ENCODE measurements at places on chromosomes 2 and 18.

DNA sequence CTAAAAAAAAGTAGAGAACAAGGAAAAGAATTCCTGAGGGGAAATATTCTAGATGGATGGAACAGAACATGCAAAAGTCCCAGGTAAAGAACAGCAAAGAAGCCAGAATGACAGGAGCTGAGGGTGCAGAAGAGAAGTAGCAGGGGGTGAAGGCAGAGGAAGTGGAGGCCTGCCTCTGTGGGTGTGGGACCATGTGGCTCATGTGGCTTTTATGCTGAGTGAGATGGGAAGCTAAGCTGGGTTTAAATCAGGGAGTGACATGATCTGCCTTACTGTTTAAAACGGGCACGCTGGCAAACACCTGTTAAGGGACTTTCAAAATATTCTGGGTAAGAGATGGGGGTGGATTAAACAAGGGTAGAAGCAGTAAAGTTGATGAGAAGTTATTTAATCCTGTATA lies 40.0 kb downstream of the GKN2 start:
- DNase-seq = no peak

- DNase-seq = peak; percentile 23
These were observed 31.4 kb downstream of the QPCT start for GRCh38 chr2:37375741-37376288.

DNA sequence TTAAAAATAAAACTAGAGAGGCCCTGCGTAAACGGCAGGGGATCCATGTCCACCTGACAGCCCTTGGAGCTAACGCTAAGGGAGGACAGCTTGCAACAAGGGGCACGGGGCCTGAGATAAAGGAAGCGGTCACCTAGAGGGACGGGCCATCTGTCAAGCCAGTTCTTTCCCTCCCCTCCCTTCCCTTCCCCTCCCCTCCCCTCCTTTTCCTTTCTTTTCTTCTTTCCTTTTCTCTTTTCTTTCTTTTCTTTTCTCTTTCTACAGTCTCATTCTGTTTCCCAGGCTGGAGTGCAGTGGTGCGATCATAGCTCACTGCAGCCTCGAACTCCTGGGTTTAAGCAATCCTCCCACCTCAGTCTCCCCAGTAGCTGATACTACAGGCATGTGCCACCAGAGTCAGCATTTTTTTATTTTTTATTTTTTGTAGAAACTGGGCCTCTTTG lies 34.5 kb upstream of the CTAGE1 start:
- no peak for DNase-seq

DNA sequence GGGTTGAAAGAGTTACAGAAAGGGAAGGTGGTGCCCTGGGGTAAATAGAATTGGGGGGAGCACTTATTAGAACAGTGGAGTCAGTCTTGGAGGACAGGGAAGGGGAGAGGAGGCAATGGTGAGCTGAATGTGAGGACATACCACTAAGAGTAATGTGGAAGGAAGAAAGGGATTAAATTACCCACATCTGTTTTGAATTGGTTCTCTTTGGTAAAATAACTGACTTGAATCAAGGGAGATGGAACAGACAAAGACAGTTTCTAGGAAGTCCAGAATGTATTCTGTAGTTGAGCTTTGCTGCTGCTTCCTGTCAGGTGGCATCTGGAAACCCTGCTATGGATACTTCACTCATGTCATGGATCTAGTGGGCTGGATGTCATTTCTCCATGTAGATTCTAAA lies 6.7 kb downstream of the SETBP1 start:
- DNase-seq = no peak

DNA sequence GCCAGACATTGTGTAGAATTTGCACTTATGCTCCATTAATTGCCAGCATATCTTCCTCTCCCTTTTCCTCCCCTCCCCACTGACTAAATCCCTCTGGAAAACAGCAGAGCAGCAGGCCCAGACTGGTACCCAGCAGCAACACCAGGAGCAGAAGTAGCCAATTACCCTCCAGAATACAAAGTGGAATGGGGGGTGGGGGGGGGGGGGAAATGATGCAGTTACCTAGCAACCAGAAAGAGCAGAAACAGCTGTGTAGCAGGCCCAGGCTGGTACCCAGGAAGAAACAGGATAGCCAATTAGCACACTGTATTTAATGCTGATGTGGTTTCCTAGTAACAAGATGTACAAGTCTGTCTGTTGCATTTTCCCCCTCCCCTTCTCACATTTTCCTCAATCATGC lies 52.3 kb downstream of the KLF7 start:
- no peak for DNase-seq

- DNase-seq = no peak
These were observed 58.1 kb downstream of the COA5 start for GRCh38 chr2:98550165-98550564.

DNA sequence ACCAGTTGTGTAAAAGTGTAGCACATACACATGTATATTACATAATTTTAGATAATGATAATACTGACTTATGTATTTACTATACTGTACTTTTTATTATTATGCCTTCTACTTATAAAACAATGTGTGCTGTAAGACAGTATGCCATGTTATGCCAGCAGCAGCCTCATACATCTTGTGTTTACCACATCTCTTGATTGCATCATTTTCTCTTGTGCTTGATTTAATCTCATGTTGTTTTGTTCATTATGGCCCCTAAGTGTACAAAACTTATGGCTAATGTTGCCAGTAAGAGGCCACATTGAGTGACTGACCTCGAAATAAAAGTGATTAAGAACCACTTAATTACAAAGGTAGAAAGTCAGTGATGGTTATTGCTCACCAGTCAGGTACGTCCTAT lies 128.0 kb upstream of the SP5 start:
- DNase-seq = no peak

- peak; percentile 48 for DNase-seq
These were observed 4.9 kb upstream of the LBH start for GRCh38 chr2:30226144-30227032.

- no peak for DNase-seq
These were observed 1.8 kb downstream of the SEC11C start for GRCh38 chr18:59141294-59142068.

DNA sequence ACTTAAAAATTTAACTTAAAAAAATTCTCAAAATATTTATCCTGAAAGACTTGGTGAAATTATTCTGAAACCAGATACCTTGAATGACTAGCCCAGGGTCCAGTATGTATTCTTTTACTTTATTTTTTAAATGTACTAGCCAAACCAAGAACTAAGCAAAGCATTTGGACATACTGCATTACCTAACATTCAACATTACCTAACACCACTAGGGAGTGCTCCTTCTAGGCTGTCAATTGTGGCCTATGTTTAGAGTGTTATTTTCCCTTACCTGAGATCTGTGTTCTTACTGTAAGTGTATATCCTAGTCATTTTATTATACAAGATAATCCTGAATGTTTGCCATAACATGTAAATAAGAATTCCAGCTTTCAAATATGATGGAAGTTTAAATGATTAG lies 496.6 kb downstream of the PTPRM start:
- DNase-seq = no peak

GRCh38 chr2:200089040-200089755 lies 133.8 kb downstream of the MAIP1 start:
- peak; percentile 33 for DNase-seq

- no peak for DNase-seq
These were observed 14.2 kb downstream of the LIMS2 start for GRCh38 chr2:127661072-127661649.

DNA sequence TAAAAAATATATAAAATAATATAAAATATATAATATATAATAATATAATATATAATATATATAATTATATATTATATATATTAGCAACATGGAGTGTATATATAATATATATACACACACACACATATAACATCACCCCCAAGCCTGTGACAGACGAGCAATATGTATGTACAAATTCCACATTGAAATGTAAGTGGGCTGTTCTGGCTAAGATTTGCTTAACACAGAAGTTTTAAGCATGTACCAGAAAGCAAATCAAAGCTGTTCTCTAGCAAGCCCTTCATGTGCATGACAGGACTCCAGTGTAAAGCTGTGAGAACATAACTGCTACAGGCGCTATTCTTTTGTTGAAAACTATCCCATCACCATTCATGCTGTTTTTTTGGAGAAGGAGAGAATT lies 261.7 kb upstream of the TNP1 start:
- no peak for DNase-seq

DNA sequence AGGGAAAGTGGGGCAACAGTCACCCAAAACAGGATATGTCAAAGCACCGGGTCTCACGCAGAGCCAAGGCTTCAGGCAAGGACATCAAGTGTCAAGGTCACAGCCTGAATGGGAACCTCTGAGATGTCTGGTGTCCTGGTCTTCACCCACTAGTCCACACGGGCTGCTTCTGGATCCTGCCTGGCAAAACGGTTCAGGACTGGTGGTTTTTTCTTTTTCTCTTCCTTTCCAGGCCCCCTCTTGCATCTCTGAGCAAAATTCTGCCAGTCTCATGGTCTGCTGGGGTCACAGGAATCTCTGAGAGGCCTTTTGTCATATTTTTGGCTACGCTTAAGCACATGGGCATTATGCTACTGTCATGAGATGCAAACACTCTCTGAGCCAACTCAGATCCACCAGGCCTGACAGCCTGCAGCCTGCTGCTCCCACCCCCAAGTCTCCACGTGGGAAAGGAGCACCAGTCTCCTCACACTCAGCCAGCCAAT lies 518.2 kb upstream of the ZEB2 start:
- no peak for DNase-seq

GRCh38 chr18:59155153-59155552 lies 15.5 kb downstream of the SEC11C start:
- DNase-seq = peak; percentile 78

DNA sequence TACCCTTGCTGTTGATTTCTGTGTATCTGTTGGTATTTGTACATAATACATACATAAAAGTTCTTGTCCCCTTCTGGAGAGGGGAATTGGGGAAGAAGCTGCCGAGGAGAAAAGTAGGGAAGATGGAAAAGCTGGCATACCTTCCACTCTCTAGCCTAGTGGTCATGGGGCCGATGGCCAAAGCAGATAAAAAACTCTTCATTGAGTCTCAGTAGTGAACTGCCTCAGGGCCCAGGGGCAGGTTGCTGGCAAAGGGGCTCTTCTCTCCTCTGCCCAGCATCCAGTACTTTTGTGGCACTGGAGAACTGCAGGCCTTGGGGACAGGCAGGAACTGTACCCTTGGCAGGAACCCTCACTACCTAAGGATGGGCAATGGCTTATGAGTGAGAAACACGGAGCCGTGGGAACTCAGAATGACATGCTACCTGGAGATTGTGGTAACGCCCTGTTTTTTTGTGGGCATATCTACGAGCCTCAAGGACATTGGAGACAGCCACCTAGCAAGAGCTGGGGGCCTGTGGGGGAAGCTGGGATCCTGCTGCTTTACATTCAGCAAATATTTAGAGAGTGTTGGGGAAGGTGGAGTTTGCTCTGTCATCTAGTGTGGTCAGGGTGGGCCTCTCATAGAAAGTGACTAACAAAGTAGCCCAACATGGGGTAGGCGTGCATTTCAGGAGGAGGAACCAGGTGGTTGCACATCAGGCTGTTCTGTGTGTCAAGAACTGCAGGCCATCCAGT lies 22.6 kb upstream of the ITGB6 start:
- no peak for DNase-seq

- no peak for DNase-seq
These were observed 51.4 kb downstream of the ITGAV start for GRCh38 chr2:186641132-186641806.

- no peak for DNase-seq
These were observed 305.9 kb upstream of the CCDC68 start for GRCh38 chr18:55265130-55265675.

- DNase-seq = peak; percentile 60
These were observed 214.6 kb downstream of the TRIB2 start for GRCh38 chr2:12931186-12931844.

GRCh38 chr2:171923206-171923605 lies 945 bp downstream of the HAT1 start:
- DNase-seq = peak; percentile 13

GRCh38 chr2:235139956-235140800 lies 188.4 kb downstream of the SH3BP4 start:
- no peak for DNase-seq
